RPMI7951 (cell line): ENCODE measurements at places on chromosomes 6 and 20. TPM values are rescaled to one million over a fixed set of nuclear protein-coding genes. Genes with fewer than 3 reads are reported as not detected.

The PRSS35 gene
- total RNA-seq: not detected in 2 replicates

DNA sequence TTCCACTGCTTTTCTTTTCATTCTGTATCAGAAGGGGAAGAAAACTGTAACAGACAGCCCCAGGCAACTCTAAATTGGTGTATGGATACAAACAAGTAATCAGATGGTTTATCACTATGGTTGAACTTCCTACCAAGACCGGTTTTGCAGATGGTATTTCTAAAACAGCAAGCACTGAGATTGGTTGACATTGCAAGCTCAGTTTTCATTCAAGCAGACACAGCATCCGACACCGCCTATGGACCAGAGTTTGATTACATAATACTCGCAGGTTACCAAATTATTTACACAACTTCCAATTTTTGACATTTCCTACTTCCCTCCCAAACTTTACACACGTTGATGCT is 209.9 kb downstream of the ALDH8A1 start:
- DNase-seq: no peak

The UTRN gene
- 54.3 and 70.0 TPM in 2 replicates for total RNA-seq

- peak; percentile 22 for DNase-seq
Measured at GRCh38 chr6:47733879-47734558, 35.6 kb downstream of the ADGRF4 start.

DNA sequence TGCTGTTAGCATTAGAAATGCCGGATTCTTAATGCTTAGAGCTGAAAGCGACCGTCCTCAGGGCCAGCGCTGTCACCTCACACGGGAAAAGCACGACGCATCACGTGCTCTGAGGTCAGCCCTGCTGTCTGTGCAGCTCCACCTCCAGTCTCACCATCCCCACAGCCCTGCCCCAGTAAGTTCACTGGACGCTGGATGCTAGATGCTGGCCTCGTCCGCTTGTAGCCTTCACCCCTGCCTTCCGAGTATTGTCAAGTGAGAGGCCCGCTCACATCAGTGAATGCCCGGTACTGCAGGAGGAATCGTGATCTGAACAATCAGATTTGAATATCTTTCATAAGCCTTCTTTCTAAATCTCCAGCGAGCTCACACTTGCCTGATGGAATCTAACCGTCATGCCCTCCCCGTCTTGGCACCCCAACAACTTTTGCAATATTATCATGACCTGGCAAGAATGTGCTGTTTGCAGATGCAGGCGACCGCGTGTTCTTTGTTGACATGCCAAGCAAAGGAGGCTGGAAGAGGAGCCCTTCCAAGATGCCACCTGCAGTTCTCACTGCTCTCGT is 64.9 kb downstream of the DLL1 start:
- DNase-seq: no peak

GRCh38 chr20:61744691-61745396 is 320.8 kb downstream of the TAF4 start:
- DNase-seq: peak; percentile 27

DNA sequence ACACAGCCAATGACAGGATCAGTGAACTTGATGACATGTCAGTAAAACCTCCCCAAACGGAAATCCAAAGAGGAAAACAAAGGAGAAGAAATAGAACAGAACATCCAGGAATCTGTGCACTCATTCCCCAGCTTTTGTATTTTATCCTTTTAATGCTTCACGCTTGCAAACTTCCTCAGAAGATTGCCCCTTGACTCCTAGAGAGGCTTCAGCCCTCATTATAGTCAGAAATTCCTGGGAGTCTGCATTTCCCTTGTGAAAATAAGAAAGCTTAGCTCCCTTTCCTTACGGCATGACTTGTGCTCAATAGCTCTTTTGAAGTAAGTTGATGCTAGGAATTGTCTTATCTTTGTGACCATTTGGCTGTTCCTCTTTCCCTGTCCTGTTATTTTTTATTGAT is 313.6 kb upstream of the OPRM1 start:
- DNase-seq: no peak

GRCh38 chr6:144435602-144436426 is 150.7 kb downstream of the UTRN start:
- DNase-seq: no peak

- DNase-seq: peak; percentile 14
Measured at GRCh38 chr20:62238569-62239277, 402 bp downstream of the OSBPL2 start.
